CD8-positive, alpha-beta memory T cell (primary cell): ENCODE measurements at places on chromosomes 1 and 21.
A peak's percentile ranks its signal among the peaks of the same experiment; 100 is the strongest.

- DNase-seq: no peak
Measured at GRCh38 chr1:14323568-14324247, 274.8 kb upstream of the KAZN start.

- peak; percentile 52 for DNase-seq
Measured at GRCh38 chr1:24990779-24991641, 60.9 kb upstream of the RUNX3 start.

- DNase-seq: no peak
Measured at GRCh38 chr1:32470991-32471694, 6.3 kb downstream of the ZBTB8B start.

DNA sequence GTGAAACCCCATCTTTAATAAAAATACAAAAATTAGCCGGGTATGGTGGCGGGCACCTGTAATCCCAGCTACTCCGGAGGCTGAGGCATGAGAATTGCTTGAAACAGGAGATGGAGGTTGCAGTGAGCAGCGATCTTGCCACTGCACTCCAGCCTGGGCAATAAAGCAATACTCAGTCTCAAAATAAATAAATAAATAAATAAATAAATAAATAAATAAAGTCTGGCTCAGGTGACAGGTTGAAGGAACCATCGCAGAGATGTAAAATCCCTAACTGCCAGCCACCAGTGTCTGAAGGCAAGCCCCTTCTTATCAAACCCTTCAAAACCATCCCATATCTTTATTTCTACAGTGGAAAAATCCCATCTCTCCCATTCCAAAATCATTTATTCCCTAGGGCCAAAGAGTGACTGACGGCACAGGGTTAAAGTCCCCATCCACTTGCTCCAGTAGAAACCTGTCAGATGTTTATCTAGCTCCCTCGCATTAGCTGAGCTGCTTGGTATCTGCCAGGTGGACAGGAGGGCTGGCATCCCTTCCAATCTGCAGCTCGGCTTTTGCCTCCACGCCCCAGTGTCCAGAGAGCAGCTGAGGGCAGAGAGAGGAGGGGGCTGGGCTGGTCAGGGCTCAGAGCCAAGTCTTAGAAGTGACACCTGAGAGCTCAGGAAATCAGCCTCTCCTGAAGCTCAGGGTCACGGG is 5.0 kb downstream of the CSRP1 start:
- no peak for DNase-seq

DNA sequence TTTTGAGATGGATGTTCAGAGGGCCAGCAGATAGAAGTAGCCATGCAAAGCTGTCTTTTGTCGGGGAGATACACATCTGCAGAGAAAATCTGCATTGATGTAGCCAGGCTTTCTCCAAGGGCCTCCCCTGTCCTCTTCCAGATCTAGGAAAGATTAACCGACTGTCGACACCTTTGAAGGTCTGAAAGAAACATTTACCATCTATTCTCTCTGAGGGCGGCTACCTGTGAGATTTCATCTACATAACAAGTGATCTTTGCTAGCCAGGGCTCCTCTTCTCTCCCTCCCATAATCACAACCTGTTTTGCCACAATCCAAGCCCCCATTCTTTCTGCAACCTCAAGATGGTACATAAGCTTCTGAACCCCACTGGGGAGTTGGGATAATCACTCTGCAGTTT is 193.6 kb downstream of the RGS7 start:
- DNase-seq: no peak

DNA sequence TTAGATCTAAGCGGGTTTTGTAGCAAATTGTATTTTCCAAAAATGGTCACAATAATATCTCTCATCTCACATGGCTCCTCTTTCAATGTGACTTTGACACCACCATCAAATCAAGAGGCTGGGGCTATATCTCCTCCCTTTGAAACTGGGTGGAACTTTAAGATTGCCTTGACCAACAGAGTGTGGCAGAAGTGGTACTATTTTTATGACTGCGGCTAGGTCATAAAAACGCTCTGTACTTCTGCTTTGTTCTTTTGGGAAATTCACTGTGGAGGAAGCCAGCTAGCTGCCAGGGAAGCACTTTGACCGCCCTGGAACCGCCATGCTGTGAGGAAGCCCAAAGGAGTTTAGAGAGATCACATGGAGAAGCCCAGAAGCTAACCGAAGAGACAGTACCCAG is 50.7 kb upstream of the ACOT11 start:
- DNase-seq: no peak

- DNase-seq: no peak
Measured at GRCh38 chr1:72435025-72435424, 152.7 kb upstream of the NEGR1 start.

DNA sequence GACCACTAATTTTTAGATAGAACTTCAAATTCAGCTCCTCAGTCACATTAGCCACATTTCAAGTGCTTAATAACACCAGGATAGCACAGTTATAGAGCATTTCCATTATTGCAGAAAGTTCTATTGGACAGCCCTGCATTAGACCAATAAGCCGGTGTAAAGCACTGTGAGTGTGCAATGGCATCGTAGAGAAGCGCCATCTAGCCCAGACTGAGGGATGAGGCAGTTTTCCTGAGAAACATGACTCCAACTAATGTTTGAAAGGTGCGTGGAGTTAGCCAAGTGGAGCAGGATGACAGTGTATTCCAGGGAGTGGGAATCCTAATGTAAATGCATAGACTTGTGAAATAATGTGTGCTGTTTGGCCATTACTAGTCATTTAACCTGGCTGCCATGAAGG is 7.7 kb downstream of the RPE65 start:
- DNase-seq: no peak

DNA sequence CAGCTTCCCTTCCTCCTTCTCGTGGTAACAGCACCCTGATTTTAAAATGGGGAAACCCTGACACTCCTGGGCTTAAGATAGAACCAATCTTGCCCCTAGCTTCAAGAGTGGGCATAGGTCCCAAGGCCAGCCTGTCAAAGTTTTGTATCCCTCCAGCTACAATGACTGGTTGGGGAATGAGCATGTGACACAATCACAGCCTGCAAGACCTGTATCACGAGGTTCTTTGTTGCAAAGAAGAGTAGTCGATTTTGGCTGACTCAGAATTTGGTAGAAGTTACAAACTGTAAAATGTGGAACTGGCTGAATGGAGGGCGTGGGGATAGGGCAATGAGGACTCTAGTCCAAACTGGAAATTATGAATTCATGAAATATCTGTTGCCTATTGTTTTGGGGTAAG is 18.7 kb downstream of the CTSK start:
- DNase-seq: no peak

GRCh38 chr21:42227909-42228708 is 9.2 kb downstream of the ABCG1 start:
- peak; percentile 82 for DNase-seq

GRCh38 chr21:29025328-29025713 is 853 bp downstream of the USP16 start:
- peak; percentile 10 for DNase-seq

DNA sequence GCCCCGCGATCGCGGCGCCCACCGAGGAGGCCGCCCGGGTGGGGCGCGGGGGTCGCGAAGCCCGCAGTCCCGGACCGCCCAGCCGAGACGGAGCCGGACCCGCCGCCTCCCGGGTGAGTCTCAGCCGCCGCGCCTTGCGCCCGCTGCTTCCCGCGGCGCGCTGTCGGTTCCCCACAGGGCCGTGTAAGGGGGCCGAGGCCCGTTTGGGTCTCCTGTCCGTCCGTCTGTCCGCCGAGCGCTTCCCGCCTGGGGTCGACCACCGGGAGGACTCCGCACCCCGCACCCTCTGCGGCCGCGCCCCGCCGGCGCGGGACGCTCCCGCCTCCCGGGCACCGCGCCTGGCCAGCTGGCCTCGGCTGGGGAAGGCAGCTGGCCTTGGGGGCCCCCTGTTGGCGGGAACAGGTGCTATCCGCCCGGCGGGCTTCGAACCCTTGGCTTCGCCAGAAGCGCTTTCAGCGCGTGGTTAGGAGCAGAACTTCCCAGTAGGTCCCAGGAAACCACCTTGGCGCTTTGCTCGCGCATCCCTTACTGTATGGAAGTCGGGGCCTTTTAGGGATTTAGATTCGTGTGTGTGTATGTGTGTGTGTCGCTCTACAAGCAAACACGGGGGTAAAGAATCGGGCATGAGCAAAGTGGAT is 414 bp downstream of the TMEM51 start:
- DNase-seq: no peak

GRCh38 chr1:59116920-59117542 is 179.9 kb upstream of the FGGY start:
- DNase-seq: no peak

- DNase-seq: no peak
Measured at GRCh38 chr21:45286671-45287437, 841 bp downstream of the POFUT2 start.

DNA sequence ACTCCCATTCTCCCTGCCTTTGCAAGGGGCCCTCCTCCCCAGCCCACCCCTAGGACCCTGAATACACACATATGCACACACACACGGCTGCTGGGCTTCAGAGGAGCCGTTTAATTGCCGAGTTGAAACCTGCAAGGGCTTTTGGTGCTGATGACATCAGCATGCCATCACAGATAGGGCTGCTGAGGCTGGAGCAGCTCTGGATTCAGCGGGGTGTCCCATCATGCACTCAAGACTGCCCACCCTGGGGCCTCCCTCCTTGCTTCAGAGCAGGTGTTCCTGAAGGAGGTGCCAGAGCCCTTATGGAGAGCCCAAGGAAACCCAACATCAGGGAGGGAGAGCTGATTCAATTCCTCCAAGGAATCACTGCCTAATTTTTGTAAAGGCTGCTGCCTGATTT is 5.7 kb downstream of the SYT2 start:
- no peak for DNase-seq

GRCh38 chr1:869499-870244 is 54.1 kb upstream of the SAMD11 start:
- peak; percentile 79 for DNase-seq

GRCh38 chr1:14739082-14739832 is 140.8 kb downstream of the KAZN start:
- no peak for DNase-seq

DNA sequence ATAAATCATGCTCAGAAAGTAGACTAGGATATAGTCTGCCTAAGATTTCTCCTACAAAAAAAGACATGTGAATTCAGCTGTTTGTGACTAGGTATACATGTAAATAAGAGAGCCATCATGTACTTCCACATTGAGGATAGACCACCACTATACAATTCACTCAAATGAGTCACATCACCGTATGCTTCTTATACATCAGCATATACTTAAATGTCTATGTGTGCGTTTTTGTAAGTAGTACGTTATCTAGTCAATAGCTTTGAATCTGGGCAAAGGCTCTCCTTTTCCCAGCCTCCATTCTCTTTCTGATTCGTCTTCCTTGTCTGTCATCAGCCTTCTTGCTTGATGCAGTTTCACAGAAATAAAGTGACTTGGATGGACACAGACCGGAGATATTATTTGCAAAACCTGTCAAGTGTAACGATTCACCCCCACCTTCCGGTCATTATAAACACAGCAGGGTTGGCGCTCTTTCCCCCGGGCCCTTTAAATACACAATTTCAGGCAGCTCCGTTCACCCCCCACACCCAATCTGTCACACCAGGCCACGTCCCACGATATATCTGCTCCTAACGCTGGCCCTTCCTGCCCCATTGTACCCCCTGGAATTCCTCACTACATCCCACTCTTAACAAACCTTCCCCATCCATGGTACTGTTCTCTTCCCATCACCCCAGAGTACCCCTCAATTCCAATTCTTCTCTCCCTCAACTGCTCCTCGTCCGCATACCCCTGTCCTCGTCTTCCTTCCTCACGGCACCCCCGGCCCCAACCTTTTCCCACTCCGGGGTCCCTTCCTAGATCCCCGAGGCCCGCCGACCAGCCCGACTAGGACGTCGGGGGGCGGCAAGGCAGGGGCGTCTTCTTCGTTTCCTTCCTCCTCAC is 636 bp downstream of the VAMP4 start:
- peak; percentile 22 for DNase-seq

GRCh38 chr1:202164271-202165037 is 4.1 kb upstream of the PTPN7 start:
- DNase-seq: peak; percentile 73

GRCh38 chr1:203701606-203702005 is 63.4 kb upstream of the LAX1 start:
- DNase-seq: no peak

DNA sequence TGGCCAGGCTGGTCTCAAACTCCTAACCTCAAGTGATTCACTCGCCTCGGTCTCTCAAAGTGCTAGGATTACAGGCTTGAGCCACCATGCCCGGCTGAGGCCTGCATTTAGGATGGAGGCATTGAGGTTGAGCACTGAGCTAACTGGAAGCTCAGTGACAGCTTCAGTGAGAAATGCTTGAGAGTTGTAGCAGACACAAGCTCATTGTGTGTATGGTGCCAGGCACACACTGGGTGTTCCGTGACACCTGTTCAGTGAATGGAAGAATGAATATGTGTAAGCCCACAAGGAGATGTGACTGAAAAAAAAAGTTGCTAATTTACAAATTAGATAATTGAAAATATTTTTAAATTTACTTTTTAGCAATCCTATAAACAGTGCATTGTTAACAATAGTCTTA is 21.8 kb downstream of the LURAP1 start:
- no peak for DNase-seq

GRCh38 chr1:93448292-93448982 is 519 bp downstream of the FNBP1L start:
- DNase-seq: no peak

DNA sequence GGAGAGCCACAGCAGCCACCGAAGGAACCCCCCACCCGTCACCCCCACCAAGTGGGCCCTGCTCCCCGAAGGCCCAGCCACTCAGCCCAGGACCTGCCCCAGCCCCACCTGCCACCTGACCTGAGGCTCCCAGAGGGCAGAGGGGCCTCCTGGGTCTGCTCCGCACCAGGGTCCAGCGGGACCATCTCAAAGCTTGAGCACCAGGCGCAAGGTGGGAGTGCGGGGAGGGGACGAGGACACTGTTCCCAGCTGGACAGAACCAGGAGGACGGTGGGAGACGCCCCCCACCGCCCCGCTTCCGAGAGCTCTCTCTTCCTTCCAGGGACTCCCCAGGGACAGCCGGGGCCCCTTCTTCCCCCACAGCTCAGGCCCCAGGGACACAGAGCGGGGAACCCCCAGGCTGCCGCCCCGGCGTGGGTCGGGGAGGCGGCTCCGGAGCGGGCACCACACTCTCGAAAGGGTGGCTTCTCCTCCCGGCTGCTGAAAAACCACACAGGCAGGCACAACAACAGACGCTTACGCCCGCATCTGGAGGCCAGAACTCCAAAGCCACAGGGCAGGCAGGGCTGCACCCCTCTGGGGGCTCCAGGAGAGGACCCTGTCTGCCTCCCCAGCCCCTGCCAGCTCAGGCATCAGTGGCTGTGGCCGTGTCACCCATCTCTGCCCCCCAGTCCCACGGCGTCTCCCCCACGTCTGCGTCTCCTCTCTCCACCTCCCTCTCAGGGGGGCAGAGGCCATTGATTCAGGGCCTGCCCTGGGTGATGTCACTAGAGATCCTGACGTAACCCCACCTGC is 1.9 kb upstream of the TTLL10 start:
- peak; percentile 53 for DNase-seq
